IPS-NIHi11 (cell line): ENCODE measurements at places on chromosomes 3 and 15.

- no peak for DNase-seq
Observed at GRCh38 chr15:43968551-43968950, 141.7 kb downstream of the WDR76 start.

GRCh38 chr3:149583921-149584635 lies 73.7 kb downstream of the WWTR1 start:
- no peak for DNase-seq

GRCh38 chr3:194798486-194798885 lies 112.8 kb downstream of the FAM43A start:
- no peak for DNase-seq

DNA sequence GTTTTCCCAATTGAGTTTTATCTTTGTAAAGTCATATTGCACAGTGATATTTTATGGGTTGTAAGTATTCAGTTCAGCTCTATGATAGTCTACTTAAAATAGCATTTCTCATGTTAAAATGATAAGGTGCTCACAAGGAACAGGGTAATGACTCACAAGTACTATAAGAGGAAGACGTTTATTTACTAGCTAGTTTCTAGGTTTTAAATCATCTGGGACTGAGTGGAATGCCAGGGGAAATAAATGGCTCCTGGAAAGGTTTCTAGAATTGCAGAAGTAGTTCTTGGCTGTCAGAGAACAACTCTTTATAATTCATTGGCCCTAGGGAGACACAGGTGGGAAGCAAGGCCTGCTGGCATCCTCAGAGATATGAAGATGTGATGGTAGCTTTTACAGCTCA lies 112.8 kb downstream of the CHDH start:
- no peak for DNase-seq

DNA sequence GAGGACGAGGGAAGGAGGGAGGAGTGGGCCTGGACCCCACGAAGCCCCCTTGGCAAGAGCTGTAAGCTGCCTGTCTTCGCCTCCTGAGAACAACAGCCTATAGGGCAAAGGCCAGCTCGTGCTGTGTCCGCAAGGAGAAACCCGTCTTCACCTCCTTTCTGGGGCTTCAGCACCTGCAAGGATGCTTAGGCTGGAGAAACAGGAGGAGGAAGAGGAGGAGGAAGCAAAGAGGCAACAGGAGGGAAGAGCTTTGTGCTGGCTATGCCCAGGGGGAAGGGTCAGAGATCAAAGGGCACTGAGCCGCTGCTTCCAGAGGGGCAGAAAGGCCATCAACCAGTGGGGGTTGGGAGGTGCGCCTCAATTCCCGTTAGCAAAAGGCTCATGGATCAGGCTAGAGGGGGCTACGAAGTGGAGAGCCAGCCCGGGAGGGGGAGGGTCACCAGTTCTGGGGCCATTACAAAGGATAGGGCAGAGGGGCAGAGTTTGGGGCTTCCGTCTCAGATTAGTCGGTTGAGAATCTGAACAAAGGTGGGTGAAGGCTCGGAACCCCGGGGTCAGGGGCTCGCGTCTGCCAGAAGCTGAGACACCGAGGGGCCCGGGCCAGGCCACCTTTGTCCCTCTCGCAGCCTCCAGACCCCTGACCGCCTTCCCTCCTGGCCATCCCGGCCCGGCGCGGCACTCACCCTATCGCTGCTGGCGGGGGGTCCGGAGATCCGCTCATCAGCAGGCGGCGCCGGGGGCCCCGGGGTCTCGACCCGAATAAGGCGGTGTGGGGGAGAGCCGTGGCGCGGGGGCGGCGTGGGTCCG lies 792 bp downstream of the SHF start:
- DNase-seq, result no peak

GRCh38 chr15:91022832-91023129 lies 387 bp upstream of the VPS33B start:
- no peak for DNase-seq

- DNase-seq, result no peak
Observed at GRCh38 chr3:68135067-68135466, 480.7 kb upstream of the SUCLG2 start.
